ENCODE measurements at places on chromosomes 7 and 10.

DNA sequence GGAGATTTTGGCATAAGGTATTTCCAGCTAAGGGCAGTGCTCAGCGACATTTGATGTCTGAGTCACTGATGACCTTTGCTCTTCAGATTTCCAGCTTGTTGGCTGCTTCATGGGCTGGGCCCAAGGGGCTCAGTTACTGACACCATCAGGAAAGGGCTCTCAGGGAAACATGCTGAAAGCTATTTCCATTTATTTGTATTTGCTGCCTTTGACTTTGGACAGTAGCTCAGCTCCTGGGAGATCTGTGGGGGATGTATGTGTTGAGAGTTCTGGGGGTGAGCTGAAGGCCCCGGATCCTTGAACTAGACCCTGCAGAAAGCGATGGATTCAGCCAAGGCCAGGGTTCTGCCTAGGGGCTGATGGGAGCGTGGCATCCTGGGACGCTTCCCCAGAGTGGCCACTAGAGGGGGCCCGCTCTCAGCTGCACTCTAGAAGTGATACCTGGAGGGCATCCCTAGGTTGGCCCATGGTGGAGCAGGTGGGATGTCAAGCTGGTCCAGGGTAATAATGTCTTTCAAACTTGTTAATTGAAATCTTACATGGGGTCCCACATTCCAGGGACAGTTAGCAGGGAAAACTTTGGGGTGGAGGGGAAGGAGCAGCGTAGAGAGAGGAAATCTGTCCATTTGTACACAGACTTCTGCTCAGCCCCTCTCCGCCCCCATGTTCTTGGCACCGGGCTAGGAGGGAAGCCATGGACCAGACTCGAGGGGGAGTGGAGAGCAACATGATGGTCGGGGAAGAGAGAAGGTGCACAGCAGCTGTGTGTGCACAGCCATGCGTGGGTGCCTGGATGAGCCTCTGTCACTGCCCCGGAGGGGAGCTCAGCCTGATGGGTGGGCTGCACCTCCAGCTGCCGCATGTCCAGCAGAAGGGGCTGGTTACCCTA, 3.0 kb upstream of the BTBD16 start:
- DNase-seq, result no peak

GRCh38 chr10:101120884-101121653, 10.0 kb upstream of the TLX1 start:
- no peak for DNase-seq

DNA sequence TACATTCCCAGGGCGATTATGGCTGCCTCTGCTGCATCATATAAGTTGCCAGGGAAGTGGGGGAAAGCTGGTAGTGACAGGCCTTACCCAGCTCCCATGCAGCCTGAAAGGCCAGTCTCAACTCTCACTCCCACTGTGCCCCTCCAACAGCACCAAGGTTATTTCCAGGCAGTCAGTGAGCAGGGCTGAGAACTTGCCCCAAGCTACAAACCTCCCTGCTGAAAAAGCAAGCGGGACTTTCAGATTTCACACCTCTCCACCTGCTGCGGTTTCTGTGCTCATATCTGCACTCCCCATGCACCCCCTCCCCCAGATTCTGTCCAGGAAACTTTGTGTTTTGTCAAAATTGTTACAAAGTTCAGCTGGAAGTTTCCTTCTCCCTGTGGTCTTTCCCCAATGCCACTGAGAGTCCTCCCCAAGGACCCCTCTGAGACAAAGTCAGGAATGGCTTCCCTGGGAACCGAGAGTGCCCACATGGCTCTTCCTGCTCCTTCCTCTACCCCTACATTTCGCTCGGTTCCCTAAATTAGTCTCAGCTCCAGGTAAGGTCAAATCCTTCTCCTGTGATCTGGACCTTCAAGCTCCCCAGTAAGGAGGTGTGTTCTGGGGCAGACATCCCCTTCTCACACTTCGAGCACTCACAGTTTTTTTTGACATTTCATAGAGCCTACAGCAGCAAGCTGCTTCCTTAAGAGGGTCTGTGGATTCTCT, 25.3 kb upstream of the WNT2 start:
- no peak for DNase-seq

- no peak for DNase-seq
Measured at GRCh38 chr10:71085689-71086438, 126.5 kb upstream of the UNC5B start.

DNA sequence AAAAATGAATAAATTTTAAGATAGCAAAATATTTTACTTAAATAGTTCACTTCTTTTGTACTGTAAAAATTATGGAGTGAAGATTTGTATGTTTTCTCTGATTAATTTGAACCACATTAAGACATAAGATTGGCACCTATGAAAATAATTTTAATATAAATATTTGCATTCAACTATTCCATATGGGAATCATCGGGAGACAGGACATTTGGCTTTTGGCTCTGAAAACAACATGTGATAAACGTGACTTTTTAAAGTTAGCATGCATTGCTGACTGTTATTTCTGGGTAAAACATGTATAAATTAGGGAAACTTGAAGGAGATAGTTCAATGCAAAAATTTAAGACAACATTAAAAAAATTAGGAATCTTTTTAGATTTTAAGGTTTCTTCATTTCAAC, 117.2 kb downstream of the SEMA3E start:
- no peak for DNase-seq

DNA sequence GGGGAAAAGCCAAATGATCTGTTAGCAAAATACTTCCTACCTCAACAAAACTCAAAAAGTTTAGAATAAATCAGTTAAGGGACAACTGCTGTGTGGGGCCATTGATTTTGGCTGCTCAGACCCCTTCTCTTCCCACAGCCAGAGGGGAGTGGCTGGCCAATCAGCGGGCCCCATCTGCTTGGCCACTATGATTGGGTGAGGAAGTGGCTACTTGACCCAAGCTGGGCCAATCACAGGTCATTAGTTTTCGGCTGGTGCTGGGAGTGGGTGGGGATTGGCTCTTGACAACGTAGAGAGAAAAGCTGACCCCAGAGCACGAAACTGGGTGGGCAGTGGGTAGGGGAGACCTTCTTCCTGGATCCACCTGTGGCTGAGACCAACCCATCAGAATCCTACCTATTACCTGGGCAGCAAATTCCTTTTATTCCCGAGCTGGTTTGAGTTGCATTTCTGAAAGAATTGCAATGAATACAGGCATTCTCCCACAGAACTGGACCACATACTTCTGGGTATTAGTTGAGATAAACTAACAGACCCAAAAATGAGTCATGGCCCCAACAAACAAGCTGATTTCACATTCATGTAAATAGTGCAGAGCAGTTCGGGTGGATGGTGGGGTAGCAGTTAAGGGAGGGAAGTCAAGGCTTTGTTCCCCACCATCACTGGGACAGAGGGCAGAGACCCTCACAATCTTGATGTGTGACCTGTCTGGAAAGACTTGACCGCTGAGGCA, 35.6 kb upstream of the HMX3 start:
- no peak for DNase-seq

GRCh38 chr7:105799006-105799405, 77.4 kb downstream of the ATXN7L1 start:
- DNase-seq, result no peak

DNA sequence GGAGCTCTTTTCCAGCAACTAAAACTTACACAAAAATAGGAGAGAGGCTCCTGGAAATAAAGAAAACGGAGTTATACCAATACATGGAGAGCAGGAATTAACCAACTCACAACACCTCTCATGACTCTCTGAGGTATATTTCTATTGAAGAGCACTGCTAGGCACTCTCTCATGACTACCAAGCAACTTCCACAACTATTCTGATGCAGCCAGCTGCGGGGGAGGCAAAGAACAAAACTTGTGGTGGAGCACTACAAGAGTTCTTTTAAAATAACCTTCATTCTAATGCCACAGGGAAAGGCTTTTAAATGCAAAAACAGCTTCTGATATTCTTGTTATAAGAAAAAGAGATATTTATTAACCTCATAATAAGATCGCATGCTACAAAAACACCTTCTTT, 140.7 kb downstream of the SLC25A13 start:
- DNase-seq, result no peak

GRCh38 chr7:46391231-46392201, 470.4 kb upstream of the IGFBP3 start:
- no peak for DNase-seq

GRCh38 chr7:157228864-157229422, 90.2 kb downstream of the UBE3C start:
- DNase-seq, result no peak

DNA sequence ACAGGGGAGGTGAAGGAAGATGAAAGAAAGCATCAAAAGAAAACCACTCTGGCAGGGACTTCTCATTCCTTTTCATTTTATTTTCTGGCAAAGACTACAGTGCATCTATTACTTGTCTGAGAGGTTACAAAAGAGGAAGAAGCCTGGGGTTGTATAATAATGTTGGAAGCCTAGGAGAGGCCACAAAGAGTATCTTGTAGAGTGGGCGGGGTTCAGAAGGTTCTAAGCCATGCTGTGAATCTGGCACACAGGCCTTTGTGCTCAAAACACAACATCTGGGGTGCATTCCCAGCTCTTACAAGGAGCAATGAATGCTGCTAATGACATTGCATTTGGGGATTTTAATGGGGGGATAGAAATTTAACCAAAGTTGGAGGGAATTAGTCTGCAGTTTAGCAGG, 49.4 kb downstream of the MRPL32 start:
- DNase-seq, result no peak

DNA sequence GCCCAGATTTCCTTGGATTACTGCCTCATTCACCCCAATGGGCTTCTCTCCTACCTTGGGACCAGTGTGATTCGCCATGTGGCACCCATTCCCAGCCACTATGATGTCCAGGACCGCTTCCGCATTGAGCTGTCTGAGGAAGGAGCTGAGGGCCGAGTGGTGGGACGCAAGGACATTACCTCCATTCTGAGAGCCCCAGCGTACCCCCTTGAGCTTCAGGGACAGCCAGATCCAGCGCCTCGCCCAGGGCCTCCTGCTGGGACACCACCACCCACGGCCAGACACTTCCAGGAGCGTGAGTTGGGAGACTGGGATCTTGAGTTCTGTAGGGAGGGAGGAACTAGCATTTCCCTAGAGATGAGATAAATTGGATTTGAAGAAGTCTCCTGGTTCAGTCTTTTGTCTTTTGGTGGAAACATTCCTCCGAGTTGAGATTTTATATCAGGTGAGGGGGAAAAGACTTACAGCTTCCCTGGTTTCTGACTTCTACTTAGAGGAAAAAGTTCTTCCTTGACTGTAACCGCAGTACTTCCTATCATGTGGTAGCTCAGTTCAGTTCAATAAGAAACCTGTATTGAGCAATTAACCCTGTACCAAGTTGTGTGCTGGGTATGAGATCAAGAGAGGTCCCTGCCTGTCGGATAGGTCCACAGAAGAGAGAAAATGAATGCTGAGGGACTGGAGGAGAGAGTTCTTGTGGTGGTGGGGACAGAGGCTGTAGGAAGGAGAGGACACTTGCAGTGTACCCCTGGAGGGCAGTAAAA, 1.3 kb downstream of the MOSPD3 start:
- DNase-seq, result no peak

DNA sequence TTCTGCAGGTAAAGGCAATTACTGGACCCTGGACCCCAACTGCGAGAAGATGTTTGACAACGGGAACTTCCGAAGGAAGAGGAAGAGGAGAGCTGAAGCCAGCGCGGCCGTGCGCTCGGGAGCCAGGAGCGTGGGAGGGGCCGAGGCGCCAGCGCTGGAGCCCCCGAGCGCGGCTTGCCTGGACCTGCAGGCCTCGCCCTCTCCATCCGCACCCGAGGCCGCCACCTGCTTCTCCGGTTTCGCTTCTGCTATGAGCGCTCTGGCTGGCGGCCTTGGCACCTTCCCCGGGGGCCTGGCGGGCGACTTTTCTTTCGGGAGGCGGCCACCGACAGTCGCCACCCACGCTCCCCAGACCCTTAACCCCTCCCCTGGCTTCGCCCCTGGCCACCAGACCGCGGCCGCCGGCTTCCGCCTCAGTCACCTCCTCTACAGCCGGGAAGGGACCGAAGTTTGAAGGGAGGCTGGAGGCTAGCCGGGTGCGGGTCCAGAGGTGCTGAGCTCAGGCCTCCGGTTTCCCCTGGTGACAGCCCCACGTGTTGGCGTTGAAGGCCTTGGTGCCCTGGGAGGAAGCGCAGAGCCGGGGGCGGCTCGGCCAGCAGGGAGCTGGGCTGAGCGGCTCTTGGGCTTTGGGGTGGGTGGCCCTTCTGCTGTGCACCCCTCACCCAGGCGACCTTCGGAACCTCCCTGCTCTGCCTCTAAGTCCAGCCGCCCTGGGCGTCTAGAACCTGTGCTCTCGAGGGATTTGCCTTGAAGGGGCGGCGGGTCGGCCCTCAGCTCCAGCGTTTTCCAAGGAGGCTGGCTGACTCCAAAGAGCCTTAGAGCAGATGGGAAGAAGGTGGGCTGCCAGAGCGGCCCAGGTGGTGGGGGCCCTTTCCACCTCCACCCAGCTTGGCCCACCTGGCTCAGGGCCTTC, 1.8 kb downstream of the FOXI2 start:
- no peak for DNase-seq

DNA sequence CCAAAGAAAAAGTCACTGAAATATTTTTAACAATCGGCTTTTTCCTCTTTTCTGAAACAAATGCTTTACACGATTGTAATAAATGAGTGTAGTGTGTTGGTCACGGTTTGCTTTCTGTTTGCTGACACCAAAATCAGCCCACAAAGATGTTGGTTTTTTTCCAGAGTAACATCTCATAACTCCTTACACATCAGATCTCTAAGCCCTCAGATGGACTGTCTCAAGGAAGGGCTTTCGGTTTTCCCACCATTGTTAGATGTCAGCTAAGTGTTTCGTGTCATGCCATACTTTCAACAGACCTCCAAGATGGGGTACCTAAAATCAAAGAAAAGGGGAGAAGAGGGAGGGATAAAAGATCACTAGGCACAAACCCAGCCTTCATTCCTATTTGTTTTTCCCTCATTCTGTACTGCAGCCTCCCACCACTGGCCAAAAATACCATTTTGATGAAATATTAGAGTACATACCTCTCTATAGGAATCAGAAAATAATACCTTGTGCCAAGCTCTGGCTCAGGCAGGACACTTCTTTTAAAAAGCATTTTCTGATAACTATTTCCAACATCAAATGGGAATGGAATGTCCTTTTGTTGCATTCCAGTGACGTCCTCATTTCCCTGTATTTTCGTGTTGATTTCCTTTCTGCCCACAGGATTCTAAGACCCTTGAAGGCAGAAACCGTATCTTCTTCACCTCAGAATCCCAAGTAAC, 159.1 kb downstream of the DGKI start:
- DNase-seq, result no peak

- no peak for DNase-seq
Measured at GRCh38 chr10:48300556-48300955, 5.9 kb upstream of the MAPK8 start.

- DNase-seq, result no peak
Measured at GRCh38 chr7:157814931-157815705, 478.3 kb downstream of the DNAJB6 start.

- DNase-seq, result no peak
Measured at GRCh38 chr10:8050556-8051108, 3.9 kb upstream of the GATA3 start.

Measured in T1000 (cell line).